Calu3 (cell line): ENCODE measurements at places on chromosomes 11 and 22. TPM values are rescaled to one million over a fixed set of nuclear protein-coding genes. Genes with fewer than 3 reads are reported as not detected.

GRCh38 chr22:22888571-22889353, 1.1 kb downstream of the IGLL5 start:
- no peak for DNase-seq
- peaks cover 94% of the 10 kb centered on the region for H3K27me3 ChIP-seq
- no peaks in the 10 kb centered on the region for H3K4me1 ChIP-seq
- H3K4me3 ChIP-seq, result no peak overlapping the region
- H3K36me3 ChIP-seq, result no peaks in the 10 kb centered on the region
- no peak overlapping the region for H3K27ac ChIP-seq

DNA sequence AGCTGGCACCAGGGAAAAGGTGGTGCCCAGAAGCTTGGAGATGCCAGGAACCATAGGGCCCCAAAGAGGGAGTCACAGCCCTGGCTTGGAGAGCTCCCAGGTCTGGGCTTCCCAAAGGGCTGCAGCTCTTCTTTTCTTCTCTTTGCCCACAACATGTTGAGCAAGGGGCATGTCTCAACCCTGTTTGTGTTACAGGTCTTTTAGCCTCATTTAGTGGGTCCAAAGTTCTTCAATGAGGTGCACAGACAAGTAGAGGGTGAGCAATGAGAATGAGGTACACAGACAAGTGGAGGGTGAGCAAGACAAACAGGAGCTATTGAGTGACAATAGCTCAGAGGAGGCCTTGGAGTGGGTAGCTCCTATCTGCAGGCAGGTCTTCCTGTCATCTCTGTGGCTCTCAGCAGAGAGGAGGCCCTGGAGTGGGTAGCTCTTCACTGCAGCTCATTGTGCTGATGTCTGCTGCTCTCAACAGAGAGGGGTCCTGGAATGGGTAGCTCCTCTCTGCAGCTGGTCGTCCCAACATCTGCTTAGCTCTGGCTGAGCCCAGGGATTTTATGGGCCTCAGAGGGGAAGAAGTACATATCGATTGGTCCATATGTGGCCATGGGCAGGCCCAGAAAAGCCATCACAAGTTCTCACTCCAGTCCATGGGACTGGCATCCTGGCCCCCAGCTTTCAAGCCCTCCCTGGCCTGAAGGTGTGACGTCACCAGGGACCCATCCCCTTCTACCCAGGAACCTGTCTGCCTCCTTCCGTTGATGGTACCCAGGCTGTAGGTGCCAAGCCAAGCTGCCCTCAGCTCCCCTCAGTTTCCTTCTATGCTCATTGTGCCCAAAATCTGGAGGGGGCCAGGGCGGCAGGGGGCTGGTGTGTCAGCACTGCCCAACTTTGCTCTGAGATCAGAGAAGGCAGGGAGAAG, 34.9 kb downstream of the WBP2NL start:
- no peak for DNase-seq
- H3K27ac ChIP-seq, result no peak overlapping the region
- H3K4me3 ChIP-seq, result no peak overlapping the region
- no peaks in the 10 kb centered on the region for H3K27me3 ChIP-seq
- H3K36me3 ChIP-seq, result no peaks in the 10 kb centered on the region

DNA sequence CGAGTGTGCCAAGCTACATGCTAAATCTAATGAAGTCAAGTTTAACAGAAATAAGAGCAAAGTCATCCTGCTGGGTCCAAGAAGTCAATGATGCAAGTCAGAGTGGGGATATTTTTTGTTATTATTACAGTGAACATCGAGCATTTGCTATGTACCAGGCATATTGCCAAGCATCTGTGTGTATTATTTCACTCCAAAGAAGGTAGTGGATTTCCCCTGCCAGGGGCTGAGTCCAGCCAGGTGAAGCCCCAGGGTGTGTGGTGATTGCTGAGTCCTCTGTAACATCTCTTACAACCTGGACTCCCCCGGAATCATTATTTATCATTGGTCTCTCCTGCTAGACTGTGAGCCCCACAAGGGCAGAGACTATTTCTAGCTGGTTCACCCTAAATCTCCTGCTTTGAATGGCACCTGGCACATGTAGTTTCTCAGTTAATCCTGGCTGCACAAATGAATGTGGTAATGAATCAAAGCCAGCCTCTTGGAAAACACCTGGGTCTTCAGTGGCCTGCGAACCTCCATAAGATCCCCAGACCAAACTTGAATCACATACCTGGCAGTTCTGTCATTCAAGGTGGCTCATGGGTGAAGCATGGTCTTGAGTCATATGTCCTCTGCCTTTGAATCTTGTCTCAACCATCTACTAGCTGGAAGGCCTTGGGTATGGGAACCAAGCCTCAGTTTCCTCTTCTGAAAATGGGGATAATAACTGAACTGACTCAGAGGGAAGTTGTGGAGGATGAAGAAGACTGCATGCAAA, 549.2 kb downstream of the MIAT start:
- DNase-seq, result no peak
- H3K4me3 ChIP-seq, result no peak overlapping the region
- H3K36me3 ChIP-seq, result peaks cover 10% of the 10 kb centered on the region
- H3K27me3 ChIP-seq, result no peaks in the 10 kb centered on the region
- H3K27ac ChIP-seq, result no peak overlapping the region
- H3K4me1 ChIP-seq, result peaks cover 18% of the 10 kb centered on the region

DNA sequence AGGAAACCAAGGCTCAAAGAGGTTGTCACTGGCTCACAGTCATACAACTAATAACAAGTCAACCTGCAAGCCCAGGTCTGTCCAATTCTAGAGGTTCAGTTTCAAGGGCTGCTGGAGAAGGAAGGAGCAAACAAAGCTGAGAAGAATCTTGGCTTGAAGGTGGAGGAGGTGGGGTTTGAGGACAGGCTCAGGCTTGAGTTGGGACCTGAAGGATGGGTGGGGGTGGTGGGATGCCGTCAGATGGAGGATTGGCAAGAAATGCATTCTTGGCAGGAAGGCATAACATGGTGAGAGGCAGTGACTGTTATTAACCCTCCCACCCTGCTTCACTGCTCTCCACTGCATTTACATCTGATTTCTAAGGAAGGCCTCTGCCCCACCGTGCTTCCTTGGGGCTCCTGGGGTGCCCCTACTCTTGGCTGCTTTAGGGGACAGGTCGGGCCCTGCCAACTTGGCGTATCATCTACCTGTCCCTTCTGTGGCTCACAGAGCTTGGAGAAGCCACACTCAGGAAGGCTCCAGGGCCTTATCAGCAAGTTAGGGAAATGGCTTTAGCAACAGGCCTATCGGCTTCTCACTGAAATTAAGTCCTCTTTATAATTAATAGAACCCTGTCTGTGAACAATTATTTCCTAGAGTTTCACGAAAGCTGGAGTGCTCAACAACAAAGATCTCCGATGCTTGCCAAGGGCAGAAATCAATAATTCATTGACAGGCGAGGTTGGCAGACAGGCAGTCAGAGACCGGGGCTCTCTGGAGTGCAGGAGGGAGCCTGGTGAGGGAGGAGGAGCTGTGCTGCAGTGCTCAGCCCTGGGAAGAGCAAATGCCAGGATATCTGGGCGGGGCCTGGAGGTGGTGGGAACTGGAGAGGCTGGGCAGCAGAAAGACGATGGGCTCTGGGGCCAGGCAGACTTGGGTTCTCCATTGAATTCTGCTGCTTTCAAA, 84.9 kb upstream of the NARS2 start:
- no peak overlapping the region for H3K27ac ChIP-seq
- no peak for DNase-seq
- no peak overlapping the region for H3K4me3 ChIP-seq
- H3K36me3 ChIP-seq, result no peaks in the 10 kb centered on the region
- no peaks in the 10 kb centered on the region for H3K4me1 ChIP-seq
- peaks cover 71% of the 10 kb centered on the region for H3K27me3 ChIP-seq

GRCh38 chr22:20002128-20002527, 14.5 kb downstream of the ARVCF start:
- no peaks in the 10 kb centered on the region for H3K4me1 ChIP-seq
- no peak overlapping the region for H3K27ac ChIP-seq
- H3K27me3 ChIP-seq, result no peaks in the 10 kb centered on the region
- DNase-seq, result no peak

DNA sequence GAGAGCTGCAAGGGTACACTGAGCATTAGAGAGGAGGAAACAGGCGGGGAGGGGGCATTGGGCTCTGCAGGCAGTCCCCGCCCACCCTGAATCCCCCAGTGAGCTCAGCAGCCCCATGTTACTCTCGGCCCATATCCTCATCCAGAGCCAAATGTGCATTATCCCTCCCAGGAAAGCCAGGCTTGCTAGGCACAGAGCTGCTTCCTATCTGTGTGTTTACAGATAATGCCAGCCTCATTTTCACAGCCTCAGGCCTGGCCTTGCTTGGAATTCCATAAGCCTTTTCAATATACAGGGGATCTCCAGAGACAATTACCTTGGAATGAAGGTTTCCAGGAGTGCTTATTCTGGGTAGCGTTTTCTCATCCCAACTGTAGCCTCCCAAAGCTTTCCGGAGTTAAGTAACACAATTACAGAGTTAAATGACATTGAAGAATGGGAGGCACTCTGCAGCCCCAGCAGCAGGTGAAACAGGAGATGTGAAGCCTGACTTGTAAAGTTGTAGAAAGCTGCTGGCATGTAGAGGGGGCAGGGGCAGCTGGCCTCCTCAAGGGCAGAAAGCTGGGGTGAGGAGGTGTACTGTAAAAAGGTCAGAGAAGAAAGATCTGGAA, 91.5 kb upstream of the TBCEL start:
- no peak overlapping the region for H3K27ac ChIP-seq
- DNase-seq, result no peak
- H3K4me1 ChIP-seq, result no peaks in the 10 kb centered on the region
- no peak overlapping the region for H3K4me3 ChIP-seq
- no peaks in the 10 kb centered on the region for H3K36me3 ChIP-seq

- no peaks in the 10 kb centered on the region for H3K36me3 ChIP-seq
- no peak overlapping the region for H3K4me3 ChIP-seq
- no peaks in the 10 kb centered on the region for H3K4me1 ChIP-seq
- DNase-seq, result no peak
These were observed 60.9 kb downstream of the GRIA4 start for GRCh38 chr11:105670811-105671210.

DNA sequence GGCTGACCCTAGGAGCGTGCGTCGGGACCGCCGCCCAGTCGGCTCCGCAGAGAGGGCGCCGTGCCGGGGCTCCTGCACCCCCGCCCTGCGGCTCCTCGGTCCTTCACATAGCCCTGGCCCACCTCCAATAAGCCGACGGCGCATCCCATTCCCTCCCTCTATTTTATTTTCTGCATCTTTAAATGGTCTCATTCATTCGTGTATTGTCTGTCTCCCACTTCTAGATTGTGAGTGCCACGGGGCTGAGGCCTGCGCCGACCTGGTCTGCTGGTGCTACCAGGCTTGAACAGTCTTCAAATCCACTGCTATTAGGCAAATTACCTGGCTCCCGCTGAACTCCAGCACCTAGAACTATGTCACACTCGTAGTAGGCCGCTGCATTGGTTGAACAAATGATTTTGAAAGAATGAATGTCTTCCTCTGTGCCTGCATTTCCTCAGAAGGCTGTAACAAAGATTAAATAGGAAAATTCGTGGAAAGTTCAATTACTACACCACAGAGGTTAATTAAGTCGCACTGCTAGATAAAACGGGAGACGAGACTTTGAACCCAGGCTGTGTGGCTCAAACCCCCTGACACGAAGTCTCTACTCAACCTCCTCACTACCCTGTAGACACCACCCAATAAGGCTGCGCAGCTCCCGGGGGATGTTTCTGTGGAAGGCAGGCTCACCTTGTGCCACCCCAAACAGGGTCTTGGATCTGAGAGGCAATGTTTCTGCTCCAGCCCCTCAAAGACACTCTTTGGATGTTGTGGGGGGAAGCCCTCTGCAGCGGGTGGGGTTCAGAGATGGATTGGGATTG, 1.2 kb upstream of the PPP1R14B start:
- H3K4me1 ChIP-seq, result peaks cover 25% of the 10 kb centered on the region
- H3K27me3 ChIP-seq, result no peaks in the 10 kb centered on the region
- H3K36me3 ChIP-seq, result peaks cover 92% of the 10 kb centered on the region
- H3K4me3 ChIP-seq, result peak overlapping the region; percentile 96
- DNase-seq, result no peak
- H3K27ac ChIP-seq, result peak overlapping the region; percentile 84

- no peak overlapping the region for H3K4me3 ChIP-seq
- H3K4me1 ChIP-seq, result no peaks in the 10 kb centered on the region
- no peaks in the 10 kb centered on the region for H3K27me3 ChIP-seq
These were observed 13.7 kb downstream of the CYP2D6 start for GRCh38 chr22:42116848-42117424.

DNA sequence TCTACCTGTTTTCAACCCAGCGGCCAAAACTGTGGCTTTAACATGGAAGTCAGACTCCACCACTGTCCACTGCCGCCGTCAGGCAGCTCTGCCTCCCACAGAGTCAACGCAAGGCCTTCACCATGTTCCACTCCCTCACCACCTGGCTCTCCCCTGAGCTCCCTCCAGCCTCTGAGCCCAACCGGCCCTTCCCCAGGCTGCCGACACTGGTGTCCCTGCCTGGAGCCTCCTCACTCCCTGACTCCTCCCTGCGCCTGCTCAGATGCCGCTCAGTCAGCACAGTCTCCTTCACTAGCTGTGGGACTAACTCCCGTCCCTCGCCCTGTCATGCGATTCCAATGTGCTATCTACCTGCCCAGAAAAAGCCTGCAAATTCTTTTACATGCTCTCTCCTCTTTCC, 16.3 kb downstream of the SULT4A1 start:
- H3K27ac ChIP-seq, result no peak overlapping the region
- peaks cover 9% of the 10 kb centered on the region for H3K36me3 ChIP-seq
- no peak overlapping the region for H3K4me3 ChIP-seq
- no peaks in the 10 kb centered on the region for H3K27me3 ChIP-seq
- H3K4me1 ChIP-seq, result no peaks in the 10 kb centered on the region

ARHGAP20 gene
- total RNA-seq, result not detected in 2 replicates

GRM5 gene
- 8.3 and 9.2 TPM in 2 replicates for total RNA-seq

TEX54 gene
- not detected in 2 replicates for total RNA-seq

WBP2NL gene
- total RNA-seq, result 2.8 and 3.7 TPM in 2 replicates
